ENCODE measurements at places on chromosomes 5 and 9.

- no peak for DNase-seq
These were observed 32.8 kb upstream of the IL17B start for GRCh38 chr5:149411738-149412519.

- DNase-seq: no peak
These were observed 107.9 kb downstream of the RASGRF2 start for GRCh38 chr5:81068063-81068462.

DNA sequence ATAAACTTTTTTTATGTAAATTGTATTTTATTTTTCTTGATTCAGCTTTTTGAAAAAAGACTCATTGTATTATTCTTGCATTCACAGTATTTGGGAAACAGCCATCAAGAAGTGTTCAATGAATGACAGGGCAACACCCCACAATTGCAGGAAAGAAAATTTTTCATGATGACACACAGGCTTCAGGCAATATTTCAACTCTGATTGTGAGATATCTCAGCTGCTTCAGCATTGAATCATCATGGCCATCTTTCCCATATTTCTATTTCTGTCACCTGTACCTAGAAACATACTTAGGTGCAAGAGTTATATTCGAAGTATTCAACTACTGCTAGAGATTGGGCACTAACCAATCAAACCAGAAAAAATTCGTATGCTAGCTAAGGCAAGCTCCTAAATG, 446.0 kb downstream of the ISL1 start:
- DNase-seq: peak; percentile 6

GRCh38 chr5:10786835-10787234, 25.8 kb upstream of the DAP start:
- no peak for DNase-seq
